ENCODE measurements at places on chromosomes 4 and X. TPM values are rescaled to one million over a fixed set of nuclear protein-coding genes. Genes with fewer than 3 reads are reported as not detected.

ANOS1 gene
- not detected for total RNA-seq

SORCS2 gene
- not detected for total RNA-seq

CENPI gene
- 18.9 TPM for total RNA-seq

NDST4 gene
- not detected for total RNA-seq
